Large intestine (tissue), 12 donors: ENCODE measurements at places on chromosomes 3 and 15. TPM values are rescaled to one million over a fixed set of nuclear protein-coding genes. Genes with fewer than 3 reads are reported as not detected.

C3orf20 gene
- not detected for polyA plus RNA-seq

UROC1 gene
- polyA plus RNA-seq, result 0.06 TPM

GCSAM gene
- 3.7 TPM for polyA plus RNA-seq

ANKRD63 gene
- polyA plus RNA-seq, result 0.16 TPM

GRM7 gene
- polyA plus RNA-seq, result 0.36 TPM

TMC3 gene
- polyA plus RNA-seq, result 6.2 TPM

FOXB1 gene
- polyA plus RNA-seq, result 0.03 TPM

PLCB2 gene
- polyA plus RNA-seq, result 11.7 TPM

EXOG gene
- 10.4 TPM for polyA plus RNA-seq

GRCh38 chr3:94009608-94010007, 18.8 kb downstream of the STX19 start:
- DNase-seq, result no peak

GRCh38 chr3:42023380-42023779, 61.5 kb upstream of the ULK4 start:
- DNase-seq, result no peak

- peak; percentile 73 for DNase-seq
Measured at GRCh38 chr15:99454941-99455788, 110.6 kb upstream of the MEF2A start.

- DNase-seq, result no peak
Measured at GRCh38 chr15:95450413-95450812, 880.1 kb upstream of the NR2F2 start.

DNA sequence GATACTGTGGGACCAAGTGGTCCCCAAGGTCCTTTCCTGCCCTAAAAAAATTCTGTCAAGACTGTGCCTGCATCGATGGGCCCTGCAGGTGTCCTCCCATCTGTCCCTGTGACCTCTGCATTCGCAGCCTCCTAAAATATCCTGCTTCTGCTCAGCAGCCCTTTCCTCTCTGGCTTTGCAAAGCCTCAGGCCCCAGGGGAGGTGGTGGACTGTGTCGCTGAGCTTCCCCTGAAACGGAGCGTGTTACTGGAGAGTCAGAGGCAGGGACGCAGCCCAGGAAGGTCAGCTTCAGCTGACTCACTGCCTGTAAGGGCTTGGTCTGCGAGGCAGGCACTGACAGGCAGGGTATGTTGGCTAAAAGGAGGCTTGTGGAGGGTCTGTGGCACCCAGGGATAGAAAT, 110.0 kb downstream of the RAB11A start:
- DNase-seq, result no peak

DNA sequence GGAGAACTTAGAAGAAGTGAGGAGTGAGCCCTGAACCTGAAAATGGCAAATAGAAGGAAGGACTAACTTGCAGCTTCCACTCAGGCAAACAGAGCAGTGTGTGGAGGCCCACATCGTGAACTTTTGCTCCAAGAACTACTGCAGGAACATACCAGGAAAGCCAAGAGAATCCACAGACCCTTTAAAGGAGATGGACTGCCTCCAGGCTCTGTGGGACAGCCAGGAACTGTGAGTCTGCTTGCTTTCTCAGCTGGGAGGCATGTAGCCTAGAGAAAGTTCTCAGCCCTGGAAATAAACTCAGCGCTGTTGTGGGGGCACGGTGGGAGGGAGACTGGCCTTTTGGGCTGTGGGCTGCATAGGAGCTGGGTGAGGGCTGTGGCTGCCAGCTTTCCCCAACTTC, 93.0 kb downstream of the SNRK start:
- DNase-seq, result no peak

DNA sequence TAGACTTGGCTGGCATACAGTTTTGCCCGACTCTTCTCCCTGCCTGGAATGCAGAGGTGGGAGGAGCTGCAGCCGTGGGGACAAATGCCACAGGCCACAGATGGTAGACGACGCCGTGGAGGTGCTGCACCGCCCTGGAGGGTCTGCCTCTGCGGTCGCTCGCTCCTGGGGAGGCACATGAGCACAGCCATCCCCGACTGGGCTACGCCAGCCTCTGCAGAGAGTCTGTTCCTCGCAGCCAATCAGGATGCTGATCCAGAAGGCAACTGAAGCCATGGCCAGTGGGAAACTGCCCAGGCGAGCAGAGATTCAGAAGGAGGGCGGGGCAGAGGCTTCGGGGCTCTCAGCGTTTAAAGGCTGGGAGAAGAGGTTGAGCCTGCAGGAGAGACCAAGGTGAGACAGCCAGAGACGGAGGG, 11.9 kb upstream of the LRRC15 start:
- DNase-seq, result no peak

DNA sequence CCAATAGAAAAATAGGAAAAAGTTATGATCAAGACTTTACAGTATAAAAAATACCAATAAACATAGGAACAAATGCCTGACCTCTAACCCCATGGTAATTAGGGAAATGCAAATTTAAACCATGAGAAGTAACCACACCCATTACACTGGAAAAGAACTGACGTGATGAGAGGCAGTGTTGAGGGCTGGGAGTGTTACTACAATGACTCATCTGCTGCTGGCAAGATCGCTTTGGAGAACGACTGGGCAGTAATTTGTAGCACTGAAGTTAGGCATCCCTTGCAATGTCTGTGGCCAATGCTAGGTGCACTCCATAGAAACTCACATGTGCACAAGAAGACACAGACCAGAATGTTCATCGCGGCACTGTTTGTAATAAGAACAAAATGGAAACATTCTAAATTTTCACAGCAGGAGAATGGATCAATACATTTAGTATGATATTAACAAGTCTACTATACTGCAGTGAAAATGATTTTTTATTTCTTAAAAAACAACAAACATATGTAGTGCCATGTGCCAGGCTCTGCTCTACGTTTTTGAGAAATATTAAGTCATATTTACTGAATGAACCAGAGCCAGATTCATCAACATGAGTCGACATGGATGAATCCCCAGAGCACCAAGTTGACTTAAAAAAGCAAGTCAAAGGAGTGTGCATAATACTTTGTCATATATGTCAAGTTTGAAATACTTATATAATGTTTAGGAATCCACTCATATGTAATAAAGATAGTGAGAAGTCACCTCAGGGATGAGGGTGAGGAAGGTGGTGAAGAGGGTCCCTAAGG, 37.6 kb upstream of the EPHB3 start:
- peak; percentile 21 for DNase-seq

- no peak for DNase-seq
Measured at GRCh38 chr3:73258057-73258456, 196.6 kb downstream of the EBLN2 start.

GRCh38 chr3:32004113-32004765, 22.7 kb downstream of the ZNF860 start:
- peak; percentile 49 for DNase-seq

- no peak for DNase-seq
Measured at GRCh38 chr15:25022233-25022632, 67.4 kb downstream of the SNRPN start.

DNA sequence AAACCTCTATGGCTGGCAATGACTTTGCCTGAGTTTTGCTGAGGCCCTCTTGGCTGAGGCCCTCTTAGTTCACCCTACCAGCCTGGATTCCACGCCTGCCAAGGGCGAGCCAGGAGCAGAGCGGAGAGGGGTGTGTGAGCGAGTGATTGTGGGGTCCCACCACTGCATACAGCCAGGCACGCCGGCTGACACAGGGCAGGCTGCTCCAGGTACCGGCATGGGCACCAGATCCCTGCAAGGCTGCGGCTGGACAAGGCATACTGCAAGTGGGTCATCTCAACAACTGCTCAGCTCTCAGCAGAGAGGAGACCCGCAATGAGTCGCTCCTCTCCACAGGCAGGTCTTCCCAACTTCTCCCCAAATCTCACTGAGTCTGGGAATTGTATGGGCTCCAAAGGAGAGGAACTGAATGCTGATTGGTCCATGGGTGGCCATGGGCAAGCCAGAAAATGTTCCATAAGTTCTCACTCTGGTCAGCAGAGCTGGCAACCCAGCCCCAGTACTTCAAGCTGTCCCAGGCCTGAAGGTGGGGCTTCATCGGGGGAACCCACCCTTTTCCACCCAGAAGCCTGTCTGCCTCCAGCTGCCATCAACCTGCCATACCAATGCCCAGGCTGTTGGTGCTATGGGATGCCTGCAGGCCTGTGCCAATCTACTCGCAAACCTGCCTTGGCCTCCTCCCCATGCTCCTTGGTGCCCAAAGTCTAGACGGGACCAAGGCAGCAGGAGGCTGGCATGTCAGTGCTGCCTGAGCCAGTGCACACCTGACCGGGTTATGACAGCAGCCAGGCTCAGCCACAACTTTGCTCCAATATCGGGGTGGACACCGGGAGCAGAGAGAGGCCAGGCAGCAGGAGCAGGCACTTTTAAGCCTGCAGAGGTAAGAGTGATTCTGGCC, 1273.6 kb upstream of the GBE1 start:
- DNase-seq, result no peak

DNA sequence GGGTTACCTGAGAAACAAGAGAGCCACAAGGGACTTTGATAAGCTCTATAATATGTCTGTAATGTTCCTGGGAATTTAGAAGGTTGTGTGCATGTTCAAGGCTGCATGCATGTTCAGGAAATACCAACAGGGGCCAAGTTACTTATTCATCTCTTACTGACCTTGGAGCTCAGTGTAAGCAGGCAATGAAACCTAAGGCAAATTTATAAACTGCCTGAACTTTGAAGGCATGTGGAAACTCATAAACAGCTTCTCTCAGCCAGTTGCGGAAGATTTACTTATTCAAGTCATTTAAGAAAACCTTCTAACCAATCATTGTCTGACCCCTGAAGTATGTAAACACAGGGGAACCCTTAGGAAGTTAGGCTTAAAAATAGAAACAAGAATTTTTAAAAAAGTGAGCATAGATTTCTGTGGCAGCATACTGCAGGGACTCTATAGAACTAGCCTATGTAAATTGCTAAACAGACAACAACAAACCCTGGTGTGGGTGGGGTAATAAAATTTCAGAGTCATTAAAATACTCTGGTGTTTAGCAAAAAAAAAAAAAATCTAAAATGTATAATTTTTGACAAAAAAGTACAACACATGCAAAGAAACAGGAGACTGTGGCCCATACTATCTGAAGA, 57.2 kb downstream of the SLC15A2 start:
- peak; percentile 41 for DNase-seq

- no peak for DNase-seq
Measured at GRCh38 chr3:112759681-112760080, 87.0 kb downstream of the CD200R1L start.

- no peak for DNase-seq
Measured at GRCh38 chr3:127329631-127330285, 41.9 kb upstream of the PRR20G start.

DNA sequence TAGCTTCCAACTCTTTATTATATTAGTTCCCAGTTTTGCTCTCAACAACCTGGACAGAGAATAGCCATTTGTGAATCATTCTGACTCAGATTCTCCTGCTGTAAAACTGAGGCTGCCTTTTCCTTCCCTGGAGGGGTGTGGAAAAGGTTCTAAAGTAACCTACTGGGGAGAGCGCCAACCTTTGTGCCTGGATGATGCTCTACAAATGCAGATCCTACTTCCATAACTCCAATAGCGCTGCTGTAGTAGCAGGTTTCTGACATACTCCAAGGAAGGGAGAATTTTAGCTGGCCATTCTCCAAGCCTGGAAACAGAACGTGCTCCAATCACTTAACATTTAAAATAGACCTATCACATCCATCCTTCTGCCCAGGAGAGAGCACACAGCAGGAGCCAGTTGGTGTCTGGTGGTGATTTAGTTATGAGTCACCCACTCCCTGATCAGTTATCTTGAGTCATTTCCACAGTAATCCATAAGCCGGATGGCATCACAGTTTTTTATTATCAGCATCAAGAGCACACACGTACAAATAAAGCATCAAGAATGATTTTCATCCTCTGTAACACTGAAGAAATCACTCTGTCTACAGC, 38.3 kb downstream of the MYH15 start:
- no peak for DNase-seq

GRCh38 chr3:81782585-81782984, 21.1 kb upstream of the GBE1 start:
- no peak for DNase-seq

DNA sequence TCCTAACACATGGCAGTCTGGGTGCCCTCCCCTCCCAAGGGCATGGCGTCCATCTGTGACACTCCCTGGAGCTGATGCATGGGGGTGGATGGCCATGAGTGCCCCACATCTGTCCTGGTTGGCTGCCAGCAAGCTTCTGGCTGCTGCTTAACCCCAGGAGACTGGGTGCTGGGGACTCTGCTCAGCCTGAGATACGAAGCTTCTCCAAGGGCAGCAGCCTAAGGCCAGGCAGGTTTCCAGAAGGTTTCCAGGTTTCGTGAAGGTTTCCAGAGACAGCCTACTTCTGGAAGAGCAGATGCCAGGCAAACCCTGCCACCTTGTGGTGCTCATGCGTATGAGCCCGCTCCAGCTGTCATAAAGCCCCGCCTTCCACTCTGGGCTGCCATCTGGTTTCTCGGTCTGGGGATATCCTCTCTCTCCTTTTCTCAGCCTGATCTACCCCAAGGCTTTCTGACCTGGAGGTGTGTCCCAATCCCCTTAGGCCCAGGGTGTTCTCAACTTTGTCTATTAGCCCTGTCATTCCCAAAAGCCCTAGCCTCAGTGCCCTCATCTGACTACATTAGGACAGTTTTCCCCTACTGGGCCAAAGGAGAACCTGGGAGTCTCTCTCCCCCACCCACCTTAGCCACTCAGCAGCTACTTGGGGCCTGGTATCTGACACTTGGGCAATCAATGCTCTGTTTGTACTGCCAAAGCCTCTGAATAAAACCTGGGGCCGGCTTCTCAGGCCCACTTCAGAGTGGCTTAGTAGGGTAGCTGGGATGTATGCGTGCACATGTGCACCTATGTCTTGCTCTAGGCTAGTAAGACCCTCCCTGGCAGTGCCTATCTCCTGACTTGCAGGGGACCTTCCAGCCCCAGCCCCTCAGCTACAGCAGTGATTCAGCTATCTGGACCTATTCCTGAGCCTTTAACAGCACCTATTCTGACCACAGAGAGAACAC, 12.0 kb downstream of the MRPL46 start:
- peak; percentile 71 for DNase-seq

DNA sequence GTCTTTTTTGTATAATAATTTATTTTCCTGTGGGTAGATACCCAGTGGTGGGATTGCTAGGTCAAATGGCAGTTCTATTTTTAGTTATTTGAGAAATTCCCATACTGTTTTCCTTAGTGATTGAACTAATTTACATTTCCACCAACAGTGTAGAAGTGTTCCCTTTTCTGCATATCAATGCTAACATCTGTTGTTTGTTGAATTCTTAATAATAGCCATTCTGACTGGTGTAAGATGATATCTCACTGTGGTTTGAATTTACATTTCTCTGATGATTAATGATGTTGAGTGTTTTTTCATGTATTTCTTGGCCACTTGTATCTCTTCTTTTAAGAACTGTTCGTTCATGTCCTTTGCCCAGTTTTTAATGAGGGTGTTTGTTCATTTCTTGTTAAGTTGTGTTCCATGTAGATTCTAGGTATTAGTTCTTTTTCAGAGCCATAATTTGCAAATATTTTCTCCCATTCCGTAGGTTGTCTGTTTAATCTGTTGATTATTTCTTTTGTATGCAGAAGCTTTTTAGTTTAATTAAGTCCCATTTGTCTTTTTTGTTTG, 713.3 kb upstream of the EPHA6 start:
- DNase-seq, result no peak
